ENCODE measurements at places on chromosomes 6 and 20.

- no peak for DNase-seq
These were observed 113.6 kb upstream of the MAN1A1 start for GRCh38 chr6:119463081-119463626.

DNA sequence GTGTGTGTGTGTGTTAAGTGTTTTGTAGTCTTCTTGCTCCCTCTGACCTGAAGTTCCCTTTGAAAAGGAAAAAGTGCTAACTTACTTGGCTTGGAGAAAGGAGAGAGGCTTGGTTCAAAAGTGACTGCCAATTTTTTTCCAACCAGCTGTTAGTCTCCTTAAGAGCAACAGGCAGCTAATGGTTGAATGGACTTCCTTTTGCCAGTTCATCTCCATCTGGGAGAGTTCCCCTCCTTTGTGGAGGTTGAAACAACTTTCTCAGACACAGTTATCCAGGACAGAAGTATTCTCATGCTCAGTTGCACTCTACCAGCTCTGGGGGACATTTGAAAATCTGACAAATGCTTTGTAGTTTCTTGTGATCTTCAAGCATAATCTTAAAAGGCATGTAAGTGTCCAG, 4.5 kb downstream of the RIPOR2 start:
- no peak for DNase-seq

GRCh38 chr6:26366504-26366903, 1.5 kb downstream of the BTN3A2 start:
- DNase-seq = no peak

DNA sequence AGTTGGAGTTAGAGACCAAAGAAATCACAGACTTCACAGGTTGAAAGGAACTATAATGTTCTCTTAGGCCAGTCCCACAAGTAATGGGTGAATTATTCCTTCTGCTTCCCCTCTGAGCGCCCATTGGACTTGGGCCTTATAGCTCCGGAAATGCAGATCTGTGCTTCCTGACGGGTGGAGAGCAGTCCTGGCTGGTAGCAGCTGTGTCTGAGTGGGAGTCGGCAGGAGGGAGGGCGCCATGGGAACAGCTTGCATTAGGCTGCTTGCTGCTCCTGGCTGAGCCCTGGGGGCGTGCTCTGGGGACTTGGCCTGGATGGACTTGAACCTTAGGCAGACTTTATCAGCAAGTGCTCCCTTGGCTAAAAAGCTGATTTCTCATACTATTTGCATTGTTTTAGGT, 18.4 kb upstream of the NUP153 start:
- no peak for DNase-seq

DNA sequence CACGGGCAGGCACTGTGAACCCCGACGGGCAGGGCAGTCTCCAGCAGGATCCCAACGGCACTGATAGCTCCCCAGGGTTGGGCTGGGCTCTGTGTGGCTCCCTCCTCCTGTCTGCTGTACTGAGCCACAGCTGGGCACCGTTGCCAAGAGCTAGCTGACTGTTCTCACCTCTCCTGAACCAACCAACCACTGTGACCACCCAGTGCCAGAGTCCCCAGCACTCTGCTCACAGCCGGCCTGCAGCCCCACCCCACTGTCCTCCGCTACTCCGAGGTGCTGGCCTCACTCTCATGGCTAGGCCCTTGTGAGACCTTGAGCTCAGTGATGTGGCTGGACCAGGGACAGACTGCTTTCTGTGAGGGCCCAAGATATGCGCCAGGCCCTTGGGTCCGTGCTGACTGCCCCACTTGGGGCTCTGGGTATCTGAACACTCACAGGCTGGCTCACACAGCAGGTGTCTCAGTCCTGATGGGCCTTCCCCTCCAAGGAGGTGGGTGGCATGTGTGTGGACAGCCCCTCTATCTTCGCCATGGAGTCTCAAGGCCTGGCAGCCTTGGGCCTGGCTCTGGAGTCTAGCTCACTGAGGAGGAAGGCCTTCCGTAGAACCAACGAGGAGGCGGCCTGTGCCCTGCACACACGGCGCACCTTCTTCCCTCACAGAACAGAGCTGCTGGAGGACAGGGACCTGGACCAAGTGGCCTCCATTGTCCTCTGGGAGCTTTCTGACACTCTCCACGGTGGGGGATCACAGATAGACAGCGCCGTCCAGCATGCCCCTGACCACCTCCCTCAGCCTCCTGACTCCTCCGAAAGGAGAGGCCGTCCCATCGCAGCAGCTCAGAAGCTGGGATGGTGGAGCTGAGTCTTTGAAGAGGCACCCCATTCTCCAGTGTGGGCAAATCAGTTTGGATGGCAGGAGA, 53.5 kb downstream of the TCP11 start:
- no peak for DNase-seq

GRCh38 chr6:38610050-38610625, 29.6 kb downstream of the BTBD9 start:
- no peak for DNase-seq

DNA sequence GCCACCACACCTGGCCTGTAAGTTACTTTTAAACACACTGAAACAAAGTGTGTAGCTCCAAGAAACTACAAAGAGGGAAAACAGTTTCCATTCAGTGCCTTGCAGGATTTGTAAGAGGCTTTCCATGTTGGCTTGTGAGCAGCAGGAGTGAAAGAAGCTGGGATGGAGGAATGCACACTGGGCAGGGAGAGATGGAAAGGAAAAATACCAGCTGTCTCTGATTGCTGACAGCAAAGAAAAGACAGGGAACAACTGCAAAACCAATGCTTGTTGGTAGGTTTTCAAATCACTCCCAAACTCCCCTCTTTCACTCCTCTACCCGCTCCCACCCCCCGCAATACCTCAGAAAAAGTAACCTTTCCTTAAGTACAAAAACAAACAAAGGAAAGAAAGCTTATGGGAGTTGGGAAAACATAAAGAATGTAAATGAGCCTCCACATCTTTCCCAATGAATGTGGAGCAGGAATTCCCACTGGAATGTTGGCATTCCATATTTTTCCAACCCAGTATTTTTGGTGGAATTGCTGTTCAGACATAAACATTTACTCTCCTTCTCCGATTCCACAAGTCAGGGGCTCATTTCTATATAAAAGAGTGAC, 166.1 kb downstream of the THBS2 start:
- no peak for DNase-seq

- DNase-seq = no peak
These were observed 32.5 kb upstream of the DLGAP4 start for GRCh38 chr20:36273414-36274180.

- no peak for DNase-seq
These were observed 13.8 kb upstream of the PCK1 start for GRCh38 chr20:57546956-57547649.

- DNase-seq = no peak
These were observed 230.9 kb upstream of the DTNBP1 start for GRCh38 chr6:15893556-15894253.

DNA sequence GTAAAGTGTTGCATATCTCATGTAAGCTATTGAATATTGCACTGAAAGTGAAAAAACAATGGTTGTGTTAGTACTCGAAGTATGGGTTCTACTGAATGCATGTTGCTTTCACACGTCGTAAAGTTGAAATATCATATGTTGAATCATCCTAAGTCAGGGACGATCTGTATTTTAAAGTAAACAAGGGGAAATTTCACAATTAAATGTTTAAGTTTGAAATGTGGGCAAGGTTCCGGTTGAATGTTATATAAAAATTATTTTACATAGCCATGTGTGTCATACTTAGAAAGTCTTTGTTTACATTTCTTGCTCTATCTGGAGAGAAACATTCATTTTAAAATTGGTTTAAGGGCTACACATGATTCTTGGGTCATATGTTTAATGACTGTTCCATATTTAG, 76.8 kb downstream of the AKAP7 start:
- no peak for DNase-seq

DNA sequence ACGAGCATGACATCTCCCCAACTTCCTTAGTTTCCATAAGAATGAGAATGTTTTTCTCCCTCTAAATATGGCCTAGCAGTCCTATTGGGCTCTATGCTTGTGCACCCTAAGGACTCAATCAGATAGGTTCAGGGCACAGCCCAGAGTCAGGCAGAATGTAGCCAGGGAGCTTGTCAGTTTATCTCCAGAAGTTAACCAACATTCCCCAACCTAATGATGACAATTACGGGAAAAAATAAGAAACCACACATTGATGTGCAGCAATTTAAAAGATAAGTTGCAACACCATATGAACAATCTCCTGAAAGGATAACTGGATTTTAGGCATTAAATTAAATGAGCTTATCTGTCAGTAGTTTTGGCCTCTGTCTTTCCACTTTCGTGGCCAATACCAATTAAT, 71.1 kb downstream of the HDDC2 start:
- no peak for DNase-seq

- no peak for DNase-seq
These were observed 13.3 kb upstream of the CTAGE9 start for GRCh38 chr6:131724114-131724513.

- DNase-seq = no peak
These were observed 13.6 kb downstream of the BAK1 start for GRCh38 chr6:33566182-33567084.

- no peak for DNase-seq
These were observed 160.2 kb downstream of the GMPR start for GRCh38 chr6:16398587-16398986.

DNA sequence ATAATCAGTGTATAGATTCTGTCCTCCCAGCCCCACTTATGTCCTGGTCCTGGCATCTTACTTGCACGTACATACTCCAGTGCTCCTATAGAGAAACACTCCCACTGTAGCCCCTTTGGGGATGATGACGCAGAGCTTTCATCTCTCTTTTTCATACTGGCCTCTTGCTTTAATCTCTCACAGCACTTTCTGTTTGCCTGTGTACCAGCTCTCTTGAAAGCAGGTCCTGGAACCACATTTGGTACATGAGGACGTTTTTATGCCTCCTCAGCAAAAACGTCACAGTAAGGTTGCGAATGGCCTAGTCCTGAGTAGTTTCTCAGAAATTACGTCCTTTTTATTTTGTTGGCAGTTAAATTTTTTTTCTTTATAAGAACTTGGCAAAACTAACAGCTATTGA, 10.8 kb downstream of the L3MBTL3 start:
- no peak for DNase-seq

DNA sequence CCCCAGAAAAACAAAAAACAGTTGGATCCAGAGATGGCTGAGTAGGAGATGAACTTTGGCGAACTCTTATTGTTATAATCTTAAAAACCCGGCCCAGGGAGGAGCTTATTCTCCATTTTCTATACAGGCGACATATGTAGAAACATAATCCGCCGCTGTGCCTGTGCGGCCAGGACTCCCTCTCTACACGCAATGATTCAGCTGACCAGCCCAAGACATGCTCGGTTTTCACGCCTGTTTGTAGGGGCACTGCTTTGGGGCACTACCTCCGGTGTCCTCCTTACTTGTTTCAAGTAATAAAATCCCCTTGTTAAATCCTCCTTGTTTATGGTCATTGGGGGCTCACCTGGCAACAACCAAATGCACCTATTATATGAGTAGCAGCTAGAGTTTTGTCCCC, 89.9 kb downstream of the SEL1L2 start:
- DNase-seq = no peak

DNA sequence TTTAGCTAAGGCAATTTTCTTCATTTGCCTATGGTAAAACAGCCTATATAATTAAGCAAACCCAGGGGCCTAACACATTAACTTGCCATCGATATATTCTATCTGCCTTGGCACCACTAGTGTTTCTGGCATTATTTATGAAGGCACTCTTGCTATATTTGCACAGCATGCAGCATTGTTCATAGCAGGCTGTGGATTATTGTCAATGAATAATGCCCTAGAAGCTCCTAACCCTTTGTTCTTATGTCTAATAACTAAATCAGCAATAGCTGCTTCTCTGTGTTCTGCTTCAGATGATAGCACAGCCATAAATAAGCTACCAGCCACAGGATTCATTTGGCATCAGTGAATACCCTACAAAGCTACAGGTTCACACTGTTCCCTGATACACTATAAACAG, 254.8 kb upstream of the STXBP5 start:
- DNase-seq = no peak

DNA sequence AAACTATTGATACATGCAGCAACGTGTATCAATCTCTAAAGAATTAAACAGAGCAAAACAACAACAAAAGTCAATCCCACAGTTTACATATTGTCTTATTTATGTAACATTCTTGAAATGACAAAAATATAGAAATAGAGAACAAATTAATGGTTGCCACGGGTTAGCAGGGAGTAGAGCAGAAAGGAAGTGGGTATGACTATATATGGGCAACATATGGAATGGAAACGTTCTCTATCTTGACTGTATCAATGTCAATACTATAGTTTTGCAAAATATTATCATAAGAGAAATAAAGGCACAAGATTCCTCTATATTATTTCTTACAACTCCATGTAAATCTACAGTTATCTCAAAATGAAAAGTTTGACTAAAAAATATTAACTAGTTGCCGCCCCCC, 12.8 kb downstream of the AK9 start:
- DNase-seq = no peak

DNA sequence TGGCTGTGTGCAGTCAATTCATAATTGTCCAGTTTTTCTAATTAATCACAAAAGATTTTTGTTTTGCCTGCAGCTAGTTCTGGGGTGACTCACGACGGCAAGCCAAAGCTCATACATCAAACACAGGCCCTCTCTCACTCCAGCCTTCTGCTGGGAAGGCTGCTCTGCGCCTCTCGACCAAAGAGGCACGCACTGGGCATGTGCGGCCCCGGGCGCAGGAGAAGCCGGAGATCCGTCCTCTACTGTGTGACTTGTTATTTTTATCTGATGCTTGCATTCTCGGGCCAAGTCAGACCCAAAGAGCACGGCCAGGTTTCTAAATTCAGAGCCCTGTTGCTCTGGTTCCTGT, 98.5 kb downstream of the TFAP2A start:
- DNase-seq = no peak
